ENCODE measurements at places on chromosomes 12 and 14. TPM values are rescaled to one million over a fixed set of nuclear protein-coding genes. Genes with fewer than 3 reads are reported as not detected.

PIANP gene
- total RNA-seq = 0.93 TPM

FICD gene
- total RNA-seq = 3.5 TPM

ANKLE2 gene
- 110 TPM for total RNA-seq

PRR4 gene
- 1.3 TPM for total RNA-seq

PRIMA1 gene
- not detected for total RNA-seq

GALNT8 gene
- total RNA-seq = 0.73 TPM

GRCh38 chr14:100159094-100159864 is at the start of gene DEGS2:
Gene DEGS2, minus strand, starts transcription at chr14:100159645. Its CDS starts 58 bp downstream, at chr14:100159587.
- peaks cover 17% of the 10 kb centered on the region for H3K27me3 ChIP-seq
- peak within 1 kb of the TSS; percentile 59 for H3K4me3 ChIP-seq
- peaks cover 6% of the 10 kb centered on the region for H3K36me3 ChIP-seq
- peaks cover 6% of the 10 kb centered on the region for H3K4me1 ChIP-seq
- DNase-seq = peak; percentile 84
- no peak within 1 kb of the TSS for H3K27ac ChIP-seq

DNA sequence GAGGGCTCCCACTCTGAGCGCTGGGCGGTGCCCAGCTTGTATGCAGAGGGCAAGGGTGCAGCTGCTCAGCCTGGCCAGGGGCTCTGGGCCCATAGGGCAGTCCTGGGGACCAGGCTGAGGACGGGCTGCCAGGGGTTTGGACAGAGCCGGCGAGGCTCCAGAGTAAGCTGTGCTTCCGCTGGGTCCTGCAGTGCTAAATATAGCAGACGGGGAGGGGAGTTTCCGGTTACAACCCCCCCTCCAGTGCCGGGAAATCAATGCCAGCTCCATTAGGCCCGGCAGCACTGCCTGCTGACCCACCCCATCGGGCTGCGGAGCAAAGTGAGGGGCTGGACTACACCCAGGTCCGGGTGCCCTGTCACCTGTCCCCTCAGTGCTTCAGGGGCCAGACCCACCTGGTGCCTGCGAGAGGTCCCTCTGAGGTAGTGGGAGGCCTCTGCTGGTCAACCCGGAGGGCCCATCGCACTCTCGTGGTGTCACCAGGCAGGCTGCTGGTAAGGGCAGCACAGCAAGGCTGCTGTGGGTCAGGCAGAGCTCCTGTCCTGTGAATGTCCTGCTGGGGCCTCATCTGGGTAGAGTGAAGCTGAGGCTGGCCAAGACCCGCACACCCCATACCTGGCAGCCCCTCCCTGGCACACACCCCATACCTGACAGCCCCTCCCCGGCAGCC is 2.6 kb upstream of the JAG2 start:
- H3K4me1 ChIP-seq = peaks cover 15% of the 10 kb centered on the region
- H3K27me3 ChIP-seq = peaks cover 6% of the 10 kb centered on the region
- H3K27ac ChIP-seq = no peak overlapping the region

DNA sequence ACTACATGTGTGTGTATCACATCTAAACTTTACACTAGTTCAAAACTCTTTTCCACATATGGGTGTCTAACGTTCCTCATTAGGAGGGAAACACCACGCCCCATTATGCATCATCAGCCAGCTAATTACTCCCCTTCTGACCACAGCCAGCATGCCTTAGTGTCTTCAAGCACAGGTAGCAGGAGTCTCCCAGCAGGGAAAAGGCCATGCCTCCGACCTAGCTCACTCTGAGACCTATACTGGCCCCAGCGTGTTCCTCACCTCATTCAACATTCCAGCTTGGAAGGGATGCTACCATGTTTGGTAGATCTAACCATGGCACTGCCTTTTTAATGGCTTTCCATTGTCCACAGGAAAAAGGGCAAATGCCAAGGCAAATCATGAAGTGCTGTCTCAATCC is 66.1 kb upstream of the PRB2 start:
- DNase-seq = no peak
- H3K27me3 ChIP-seq = no peaks in the 10 kb centered on the region
- H3K4me1 ChIP-seq = no peaks in the 10 kb centered on the region
- H3K36me3 ChIP-seq = no peaks in the 10 kb centered on the region
- no peak overlapping the region for H3K27ac ChIP-seq
- H3K4me3 ChIP-seq = no peak overlapping the region

DNA sequence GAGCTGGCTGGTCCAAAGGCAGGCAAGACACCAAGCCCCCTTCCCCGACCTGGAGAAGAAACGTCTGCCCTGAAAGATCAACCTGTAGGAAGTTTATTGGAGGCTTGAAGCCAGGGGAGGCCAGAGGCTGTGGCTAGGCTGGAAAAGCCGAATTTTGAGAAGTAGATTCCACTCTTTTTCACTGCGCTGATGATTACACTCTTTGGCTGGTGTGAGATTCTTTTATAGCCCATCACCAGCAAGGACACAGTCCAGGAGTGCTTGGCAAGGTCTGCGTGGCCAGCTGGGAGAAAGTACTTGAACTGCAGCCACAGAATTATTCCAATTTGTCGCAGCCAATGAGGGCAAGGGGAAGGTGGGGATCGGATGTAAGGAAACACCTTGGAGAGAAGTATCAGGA is 45.0 kb downstream of the SYNE3 start:
- H3K4me1 ChIP-seq = peaks cover 28% of the 10 kb centered on the region
- H3K27me3 ChIP-seq = no peaks in the 10 kb centered on the region
- H3K36me3 ChIP-seq = peaks cover 36% of the 10 kb centered on the region

DNA sequence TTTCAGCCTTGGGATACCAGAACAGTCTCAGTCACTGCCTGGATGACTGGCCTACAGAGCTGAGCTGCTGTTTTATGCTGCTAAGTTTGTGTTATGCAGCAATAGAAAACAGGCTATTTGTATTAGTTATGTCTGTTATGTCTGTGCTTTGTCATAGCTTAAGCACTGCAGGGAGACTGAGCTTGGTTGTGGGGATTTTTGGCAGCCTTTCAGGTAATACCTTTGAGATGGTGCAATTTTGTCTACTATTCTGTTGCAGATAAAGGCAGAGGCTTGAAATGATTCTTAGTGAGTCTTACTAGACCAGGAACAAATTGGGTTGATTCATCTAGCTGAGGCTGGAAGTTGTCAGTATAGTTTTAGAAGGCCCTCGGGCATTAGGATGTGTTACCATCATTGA is 201.3 kb upstream of the RBM19 start:
- no peak overlapping the region for H3K4me3 ChIP-seq
- DNase-seq = no peak
- H3K27me3 ChIP-seq = peaks cover 10% of the 10 kb centered on the region
- no peaks in the 10 kb centered on the region for H3K4me1 ChIP-seq
- no peaks in the 10 kb centered on the region for H3K36me3 ChIP-seq

GRCh38 chr12:46674129-46674528 is 151.7 kb downstream of the SLC38A4 start:
- no peak for DNase-seq
- H3K27me3 ChIP-seq = no peaks in the 10 kb centered on the region
- H3K4me1 ChIP-seq = peaks cover 8% of the 10 kb centered on the region
- H3K36me3 ChIP-seq = no peaks in the 10 kb centered on the region
- no peak overlapping the region for H3K4me3 ChIP-seq
- H3K27ac ChIP-seq = no peak overlapping the region

DNA sequence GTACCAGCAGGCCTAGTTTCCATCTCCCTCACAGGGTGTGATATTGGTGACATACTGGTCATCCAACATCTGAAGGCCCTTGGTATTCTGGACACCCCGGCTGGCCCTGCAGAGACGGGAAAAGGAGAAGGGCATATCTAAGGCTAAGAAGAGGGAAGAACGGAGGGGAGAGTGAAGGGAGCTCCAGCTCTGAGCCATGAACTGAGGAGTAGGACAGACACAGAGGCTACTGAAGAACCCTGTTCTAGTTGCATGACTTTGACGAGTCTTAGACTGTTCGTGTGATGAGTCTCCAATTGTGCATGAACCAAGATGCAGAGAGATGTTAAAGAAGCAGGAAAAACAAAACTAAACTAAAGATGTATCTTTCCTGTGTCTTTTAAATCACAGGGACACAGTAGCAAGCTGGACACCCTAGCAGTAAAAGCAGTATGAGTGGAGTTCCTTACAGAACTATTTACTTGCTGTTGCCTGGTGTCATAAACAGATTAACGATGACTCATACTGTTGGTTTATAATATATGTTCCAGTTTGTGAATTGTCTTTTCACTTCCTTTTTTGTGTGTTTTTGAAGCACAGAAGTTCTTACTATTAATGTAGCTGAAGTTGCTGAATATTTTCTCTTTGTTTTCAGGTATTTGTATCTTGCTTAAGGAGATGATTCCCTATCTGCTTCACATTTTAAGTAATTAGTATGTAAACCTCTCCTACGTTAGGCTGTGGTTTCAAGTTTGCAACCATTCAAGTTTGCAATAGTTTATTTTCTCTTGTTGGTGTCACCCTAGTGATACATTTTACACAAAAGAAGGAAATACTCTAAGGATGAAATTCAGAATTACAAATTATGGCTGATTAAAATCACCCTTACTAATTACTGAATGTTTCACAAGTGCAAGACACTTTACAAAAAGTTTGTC is 15.7 kb downstream of the FAR2 start:
- no peak for DNase-seq
- no peak overlapping the region for H3K4me3 ChIP-seq
- H3K36me3 ChIP-seq = no peaks in the 10 kb centered on the region
- no peaks in the 10 kb centered on the region for H3K27me3 ChIP-seq
- H3K27ac ChIP-seq = no peak overlapping the region
- peaks cover 15% of the 10 kb centered on the region for H3K4me1 ChIP-seq

DNA sequence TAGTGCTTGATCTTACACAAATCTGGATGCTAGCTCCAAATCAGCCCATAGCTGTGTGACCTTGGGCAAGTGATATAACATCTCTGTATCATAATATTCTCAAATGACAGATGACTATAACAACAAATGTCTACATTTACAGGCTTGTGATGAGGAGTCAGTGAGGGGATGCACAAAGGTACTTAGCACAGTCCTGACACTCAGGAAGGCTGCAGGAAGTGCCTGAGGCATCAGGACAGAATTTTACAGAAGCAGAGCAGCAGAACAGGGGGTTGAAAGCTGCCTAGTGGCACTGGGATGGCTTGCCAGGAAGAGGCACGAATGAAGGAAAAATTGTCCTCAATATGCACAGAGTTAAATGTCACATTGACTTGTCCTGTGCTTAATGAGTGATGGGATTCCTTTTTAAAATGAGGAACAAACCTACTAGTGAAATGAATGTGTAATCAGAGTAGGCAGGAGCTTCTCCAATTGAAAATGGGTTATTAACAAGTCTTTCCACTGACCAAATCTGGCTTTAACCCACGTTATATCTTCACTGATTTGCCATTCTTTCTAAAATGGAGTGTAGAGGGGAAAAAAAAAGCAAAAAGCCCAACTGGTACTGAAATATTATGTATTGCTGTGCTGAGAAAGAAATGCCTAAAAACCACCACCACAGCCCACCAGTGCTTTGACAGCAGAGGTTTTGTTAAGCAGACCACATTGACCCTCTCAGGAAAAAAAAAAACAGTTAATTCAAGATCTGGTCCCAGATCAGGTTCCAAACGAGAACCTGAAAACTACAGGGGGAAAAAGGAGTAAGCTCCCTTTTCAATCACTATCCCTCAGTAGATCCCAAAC is 11.6 kb downstream of the BTG1 start:
- no peaks in the 10 kb centered on the region for H3K27me3 ChIP-seq
- peaks cover 91% of the 10 kb centered on the region for H3K4me1 ChIP-seq
- H3K36me3 ChIP-seq = peaks cover 54% of the 10 kb centered on the region
- no peak for DNase-seq

DNA sequence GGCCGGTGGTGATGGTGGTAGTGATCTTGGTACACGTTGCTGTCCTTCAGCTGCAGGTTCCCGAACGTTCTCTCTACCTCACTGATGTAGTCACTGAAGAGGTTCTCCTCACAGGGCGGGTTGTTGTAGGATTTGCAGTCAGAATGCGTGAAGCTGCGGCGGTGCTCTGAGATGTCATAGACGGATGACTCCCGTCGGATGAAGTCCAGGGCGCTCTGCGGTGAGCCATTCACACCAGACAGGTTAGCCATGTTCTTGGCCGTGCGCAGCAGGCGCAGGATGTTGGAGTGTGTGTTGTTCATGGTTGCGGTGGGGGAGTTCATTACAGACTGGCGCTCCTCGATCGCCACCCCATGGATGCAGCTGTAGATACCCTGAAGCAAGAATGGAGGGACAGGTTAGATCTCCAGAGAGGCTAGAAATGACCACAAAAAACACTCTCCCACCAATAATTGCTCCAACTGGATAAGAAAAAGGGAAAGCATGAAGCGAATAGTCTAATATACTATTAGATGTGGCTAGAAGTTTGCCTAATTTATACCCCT is 367.8 kb downstream of the EMP1 start:
- H3K36me3 ChIP-seq = no peaks in the 10 kb centered on the region
- H3K27me3 ChIP-seq = peaks cover 7% of the 10 kb centered on the region
- no peaks in the 10 kb centered on the region for H3K4me1 ChIP-seq
- H3K27ac ChIP-seq = no peak overlapping the region
- H3K4me3 ChIP-seq = no peak overlapping the region

GRCh38 chr14:85811340-85811739 is 281.4 kb downstream of the FLRT2 start:
- no peak for DNase-seq
- H3K4me3 ChIP-seq = no peak overlapping the region
- H3K4me1 ChIP-seq = no peaks in the 10 kb centered on the region

GRCh38 chr14:54784657-54785056 is 118.0 kb downstream of the GCH1 start:
- peaks cover 6% of the 10 kb centered on the region for H3K27me3 ChIP-seq
- no peak for DNase-seq
- no peaks in the 10 kb centered on the region for H3K36me3 ChIP-seq
- no peak overlapping the region for H3K27ac ChIP-seq
- H3K4me3 ChIP-seq = no peak overlapping the region

DNA sequence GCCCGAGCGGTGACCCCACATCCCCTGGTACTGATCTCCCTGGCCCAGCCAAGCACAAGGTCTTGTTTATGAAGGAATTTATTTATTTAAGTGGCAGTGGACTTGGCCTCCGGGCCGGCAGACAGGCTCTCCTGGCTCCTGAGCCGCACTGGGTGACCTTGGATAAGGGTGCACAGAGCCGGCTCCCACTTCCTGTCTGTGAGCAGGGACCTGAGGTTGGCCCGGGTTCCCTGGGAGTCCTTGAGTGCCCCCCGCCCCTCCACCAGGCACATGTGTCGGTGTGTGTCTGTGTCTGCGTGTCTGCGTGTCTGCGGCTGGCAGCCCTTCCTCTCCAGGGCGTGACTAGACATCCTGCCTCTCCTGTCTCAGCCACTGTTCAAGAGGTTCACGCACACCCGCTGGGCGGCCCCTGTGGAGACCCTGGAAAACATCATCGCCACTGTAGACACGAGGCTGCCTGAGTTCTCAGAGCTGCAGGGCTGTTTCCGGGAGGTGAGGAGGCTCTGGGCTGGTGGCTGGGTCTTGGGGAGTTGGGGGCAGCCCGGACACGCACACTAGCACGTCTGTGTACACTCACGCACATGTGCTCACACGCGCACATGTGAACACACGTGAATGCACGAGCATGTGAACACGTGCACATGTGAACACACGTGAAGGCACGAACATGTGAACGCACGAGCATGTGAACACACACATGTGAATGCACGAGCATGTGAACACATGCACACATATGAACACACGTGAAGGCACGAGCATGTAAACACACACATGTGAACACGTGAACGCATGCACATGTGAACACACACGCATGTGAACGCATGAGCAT is 9.3 kb downstream of the TNFAIP2 start:
- no peak overlapping the region for H3K4me3 ChIP-seq
- H3K4me1 ChIP-seq = no peaks in the 10 kb centered on the region
- no peak overlapping the region for H3K27ac ChIP-seq
- H3K27me3 ChIP-seq = no peaks in the 10 kb centered on the region

- H3K36me3 ChIP-seq = no peaks in the 10 kb centered on the region
- H3K27ac ChIP-seq = no peak overlapping the region
- H3K27me3 ChIP-seq = peaks cover 10% of the 10 kb centered on the region
Observed at GRCh38 chr12:2018391-2018790, 14.1 kb upstream of the DCP1B start.
